Cerebellum (tissue), 4 donors: ENCODE measurements at places on chromosomes 5 and 9. TPM values are rescaled to one million over a fixed set of nuclear protein-coding genes. Genes with fewer than 3 reads are reported as not detected.

GRCh38 chr9:130450344-130451003, 5.7 kb downstream of the ASS1 start:
- DNase-seq, result no peak

DNA sequence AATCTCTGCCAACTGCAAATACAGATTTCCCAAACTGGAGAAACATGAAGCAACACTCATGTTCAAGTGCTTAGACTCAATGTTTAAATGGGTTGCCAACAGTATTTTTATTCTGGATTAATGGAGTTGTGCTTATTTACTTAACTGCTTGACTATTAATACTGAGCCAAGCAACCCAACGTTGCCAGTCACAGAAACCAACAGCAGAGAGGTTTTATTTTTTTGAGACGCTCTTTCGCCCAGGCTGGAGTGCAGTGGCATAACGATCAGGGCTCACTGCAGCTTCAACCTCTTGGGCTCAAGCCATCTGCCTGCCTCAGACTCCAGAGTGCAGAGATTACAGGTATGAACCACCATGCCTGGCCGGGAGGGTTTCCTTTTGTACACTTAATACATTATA, 8.5 kb upstream of the TMEM268 start:
- no peak for DNase-seq

DNA sequence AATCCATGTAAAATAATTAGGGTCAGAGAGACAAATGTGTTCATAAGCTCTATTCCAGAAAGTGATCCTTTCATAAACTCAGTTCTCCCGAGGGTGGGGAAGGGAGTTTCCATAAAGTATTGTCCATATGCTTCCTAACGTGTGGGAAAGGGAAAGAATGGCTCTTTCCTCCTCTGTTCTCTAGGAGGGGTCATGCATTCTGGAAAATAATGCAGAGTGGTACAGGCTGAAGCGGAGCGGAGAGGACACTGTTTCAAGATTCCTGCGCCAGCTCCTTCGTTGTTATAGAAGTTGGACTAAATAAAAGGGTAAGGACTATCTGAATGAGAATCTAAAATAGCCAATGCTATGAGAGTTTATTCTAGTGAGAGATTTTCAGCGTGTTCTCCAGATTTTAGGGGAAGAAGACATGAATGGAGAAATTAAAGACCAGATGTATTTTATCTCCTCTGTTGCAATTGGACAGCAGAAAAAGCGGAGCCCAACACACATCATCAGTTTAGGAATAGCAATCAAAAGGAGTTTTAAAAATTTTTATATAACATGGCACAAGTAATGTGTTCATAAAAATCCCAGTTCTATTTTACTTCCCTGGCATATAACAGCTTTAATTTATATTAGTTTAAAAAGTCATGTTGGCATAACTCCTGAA, 166.9 kb upstream of the MPDZ start:
- DNase-seq, result no peak

- no peak for DNase-seq
Measured at GRCh38 chr9:36840898-36841536, 193.1 kb downstream of the PAX5 start.

DNA sequence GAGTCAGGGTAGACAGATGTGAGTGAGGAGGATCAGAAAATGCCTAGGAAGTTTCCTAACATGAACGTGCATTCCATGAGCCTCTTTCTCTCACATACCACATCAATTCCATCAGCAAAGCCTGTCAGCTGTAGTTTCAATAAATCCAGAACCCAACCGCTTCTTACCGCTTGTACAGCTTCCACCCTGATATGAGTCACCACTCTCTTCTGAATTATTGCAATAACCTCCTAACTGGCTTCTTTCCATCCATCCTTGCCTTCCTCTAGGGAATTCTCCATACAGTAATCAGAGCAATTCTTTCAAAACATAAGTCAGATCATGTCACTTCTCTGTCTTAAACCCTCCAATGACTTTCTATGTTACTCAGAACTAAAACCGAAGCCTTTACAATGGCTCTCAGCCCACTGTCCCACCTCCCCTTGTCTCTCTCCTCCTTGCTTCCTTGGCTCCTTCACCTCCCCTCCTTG, 8.1 kb upstream of the RAD23B start:
- no peak for DNase-seq

The LOX gene
- total RNA-seq, result 3.3 TPM

- DNase-seq, result no peak
Measured at GRCh38 chr9:31372799-31373587, 1011.5 kb upstream of the ACO1 start.

GRCh38 chr9:3181049-3181953, 337.4 kb upstream of the PUM3 start:
- peak; percentile 58 for DNase-seq

DNA sequence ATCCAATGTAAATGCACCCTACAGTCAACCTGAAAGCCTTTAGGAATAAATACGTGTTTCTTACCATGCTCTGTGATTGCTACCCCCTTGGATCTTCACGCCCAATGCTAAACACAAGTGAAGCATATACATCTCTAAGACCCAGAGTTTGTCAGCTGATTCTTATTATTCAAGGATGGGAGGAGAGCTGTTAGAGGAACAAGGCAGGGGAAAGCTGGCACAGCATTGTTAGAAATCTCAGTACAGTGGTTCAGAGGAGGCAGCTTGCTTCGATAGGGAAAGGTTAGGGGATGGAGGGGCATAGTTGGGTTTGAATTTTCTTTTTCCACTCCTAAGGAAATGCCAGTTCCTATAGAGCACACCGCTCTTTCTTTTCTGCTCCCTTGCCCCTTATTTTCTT, 16.7 kb upstream of the TAF11L2 start:
- no peak for DNase-seq

DNA sequence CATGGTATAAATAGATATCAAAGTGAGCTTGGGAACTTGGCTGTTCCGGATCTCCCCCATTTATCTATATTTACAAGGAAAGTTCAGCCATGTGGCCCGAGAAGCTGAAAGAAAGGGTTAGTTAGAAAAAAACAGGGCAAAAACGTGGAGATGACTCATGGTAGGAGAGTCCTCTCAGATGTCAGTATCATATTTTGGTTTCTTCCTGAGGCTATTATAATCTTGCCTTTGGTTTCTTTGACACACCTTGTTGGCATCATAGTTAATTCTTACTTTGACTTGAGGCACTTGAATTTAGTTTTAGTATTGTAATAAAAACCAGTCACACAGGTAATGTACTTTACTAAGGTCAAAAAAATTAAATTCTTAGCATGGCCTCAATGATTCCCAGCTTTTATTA, 59.9 kb downstream of the GABRA6 start:
- DNase-seq, result no peak

The KCNV2 gene
- not detected for total RNA-seq

DNA sequence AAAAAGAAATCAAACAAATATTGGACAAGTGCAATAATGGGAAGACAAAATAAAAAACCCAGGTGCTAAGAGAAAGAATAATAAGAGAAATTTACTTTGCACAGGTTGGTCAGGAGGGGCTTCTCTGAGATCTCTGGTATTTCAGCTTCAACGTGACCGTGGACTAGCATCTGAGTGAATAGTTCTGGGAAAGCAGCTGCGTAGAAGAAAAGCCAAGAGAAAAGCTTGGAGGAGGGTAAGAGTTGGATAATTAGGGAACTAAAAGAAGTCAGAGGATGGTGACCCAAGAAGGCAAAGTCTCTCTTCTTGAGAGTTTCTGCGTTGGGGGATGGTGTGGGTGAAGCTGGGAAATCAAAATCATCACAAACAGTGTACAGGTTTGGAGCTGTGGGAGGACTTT, 41.6 kb downstream of the YIPF5 start:
- no peak for DNase-seq

The ARL14EPL gene
- total RNA-seq, result not detected

GRCh38 chr5:167870055-167870454, 421.4 kb upstream of the WWC1 start:
- no peak for DNase-seq

GRCh38 chr5:91146230-91146629, 236.9 kb downstream of the ARRDC3 start:
- no peak for DNase-seq

DNA sequence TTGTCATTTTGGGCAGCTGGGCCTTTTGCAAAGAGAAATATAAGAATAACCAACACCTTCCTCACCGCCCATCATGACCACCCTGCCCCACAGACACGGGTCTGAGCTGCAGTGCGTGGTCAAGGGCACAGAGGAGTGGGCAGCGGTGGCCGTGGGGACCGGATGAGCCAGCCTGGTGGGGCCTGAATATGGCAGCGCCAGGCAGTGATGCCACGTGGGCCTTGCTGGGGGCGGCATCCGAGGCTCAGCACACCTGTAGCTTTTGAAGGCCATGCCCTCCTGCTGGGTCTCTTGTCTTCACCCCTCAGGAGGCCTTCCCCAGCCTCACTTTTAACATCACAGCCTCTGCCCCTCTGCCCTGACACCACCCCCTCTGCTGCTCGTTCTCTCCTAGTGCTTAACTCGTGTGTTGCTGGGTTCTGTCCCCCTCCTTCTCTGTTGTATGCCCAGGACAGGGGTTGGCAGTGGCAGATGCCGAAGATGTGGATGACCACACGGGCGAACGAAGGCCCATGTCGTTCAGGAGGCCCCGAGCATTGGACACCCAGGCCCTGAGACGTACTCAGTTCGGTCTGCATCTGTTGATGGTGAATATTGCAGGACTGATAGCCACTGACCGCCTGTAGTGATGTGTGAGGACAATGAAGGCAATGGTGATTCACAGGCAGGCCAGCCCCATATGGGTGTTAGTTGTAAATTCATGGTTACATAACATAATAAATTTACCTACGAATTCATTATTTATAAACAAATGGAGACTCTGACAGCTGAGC, 46.0 kb downstream of the AHRR start:
- no peak for DNase-seq

DNA sequence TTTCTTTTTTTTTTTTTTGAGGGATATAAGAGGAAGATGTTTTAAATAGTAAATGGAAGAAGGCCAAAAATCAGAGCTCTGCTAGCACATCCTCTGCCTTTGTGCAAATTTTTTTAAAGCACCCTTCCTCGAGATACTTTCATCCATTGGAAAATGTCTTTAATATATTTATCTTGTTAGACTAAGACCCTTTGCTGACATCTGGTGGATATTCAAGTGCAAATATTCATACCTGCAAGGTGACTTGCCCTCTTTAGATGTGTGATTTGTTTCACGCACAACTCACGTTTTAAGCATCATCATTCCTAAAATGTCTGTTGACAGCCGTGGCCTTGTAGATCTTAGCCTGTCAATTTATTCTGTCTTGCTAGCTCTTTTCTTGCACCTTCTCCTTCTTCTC, 258.5 kb downstream of the AGTPBP1 start:
- DNase-seq, result peak; percentile 20

- DNase-seq, result no peak
Measured at GRCh38 chr5:92637960-92638359, 943.1 kb downstream of the NR2F1-AS1 start.

DNA sequence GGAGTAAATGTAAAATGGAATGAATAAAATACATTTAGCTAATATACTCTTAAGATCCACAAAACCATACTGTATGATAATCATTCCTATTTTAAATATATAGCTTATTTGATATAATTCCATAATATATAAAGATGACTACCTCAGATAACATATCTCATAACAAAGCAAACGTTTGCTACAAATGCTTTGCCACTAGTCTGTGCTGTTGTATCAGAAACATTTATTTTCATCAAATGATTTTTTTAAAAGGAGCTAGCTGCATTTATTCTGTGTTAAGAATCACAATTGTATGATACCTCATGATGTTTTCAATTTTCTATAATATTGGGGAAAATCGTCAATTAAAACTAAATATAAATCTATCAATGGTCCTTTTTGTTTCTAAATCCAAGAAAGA, 567.2 kb downstream of the PTPRD start:
- no peak for DNase-seq

The PCDHGB2 gene
- total RNA-seq, result 17.1 TPM

The OMD gene
- 3.4 TPM for total RNA-seq

The NTRK2 gene
- total RNA-seq, result 159 TPM

The ECM2 gene
- total RNA-seq, result 10.1 TPM

GRCh38 chr5:149417711-149418368, 38.7 kb upstream of the IL17B start:
- no peak for DNase-seq

GRCh38 chr5:139839232-139839815, 43.7 kb downstream of the PSD2 start:
- no peak for DNase-seq

DNA sequence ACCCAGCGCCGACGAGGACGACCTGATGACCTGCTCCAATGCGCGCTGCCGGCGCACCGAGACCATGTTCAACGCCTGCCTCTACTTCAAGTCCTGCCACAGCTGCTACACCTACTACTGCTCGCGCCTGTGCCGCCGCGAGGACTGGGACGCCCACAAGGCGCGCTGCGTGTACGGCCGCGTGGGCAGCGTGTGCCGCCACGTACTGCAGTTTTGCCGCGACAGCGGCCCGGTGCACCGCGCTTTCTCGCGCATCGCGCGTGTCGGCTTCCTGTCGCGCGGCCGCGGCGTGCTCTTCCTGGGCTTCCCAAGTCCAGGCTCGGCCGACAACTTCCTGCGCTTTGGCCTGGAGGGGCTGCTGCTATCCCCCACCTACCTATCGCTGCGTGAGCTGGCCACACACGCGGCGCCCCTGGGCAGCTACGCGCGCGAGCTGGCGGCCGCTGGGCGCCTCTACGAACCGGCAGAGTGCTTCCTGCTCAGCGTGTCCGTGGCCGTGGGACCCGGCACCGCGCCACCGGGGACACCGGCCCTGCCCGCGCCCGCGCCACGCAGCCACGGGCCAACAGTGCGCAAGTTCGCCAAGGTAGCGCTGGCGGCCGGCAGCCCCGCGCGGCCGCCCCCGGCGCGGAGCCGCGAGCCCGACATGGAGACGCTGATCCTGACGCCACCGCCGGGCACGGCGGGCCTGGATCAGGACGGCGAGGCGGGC, 2.7 kb upstream of the PHPT1 start:
- no peak for DNase-seq

GRCh38 chr9:73199886-73200285, 48.2 kb downstream of the ANXA1 start:
- DNase-seq, result no peak

DNA sequence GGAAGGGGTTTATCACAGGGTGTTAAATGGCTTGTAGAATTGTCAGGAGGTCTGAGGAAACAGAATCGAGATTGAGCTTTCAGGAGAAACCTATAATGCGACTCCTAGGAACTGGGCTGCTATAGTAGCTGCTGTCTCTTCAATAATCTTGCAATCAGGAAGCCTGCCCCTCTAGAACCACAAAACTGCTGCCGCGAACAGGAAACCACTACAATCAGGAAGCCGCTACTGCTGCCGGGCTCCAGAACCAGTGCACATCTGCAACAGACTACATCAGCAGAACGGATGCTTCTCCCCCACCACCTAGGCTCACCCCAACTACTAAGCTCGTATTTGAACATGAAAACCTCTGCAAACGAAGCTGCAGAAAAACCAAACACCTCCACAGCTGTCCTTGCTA, 31.6 kb downstream of the TNFSF8 start:
- DNase-seq, result no peak

DNA sequence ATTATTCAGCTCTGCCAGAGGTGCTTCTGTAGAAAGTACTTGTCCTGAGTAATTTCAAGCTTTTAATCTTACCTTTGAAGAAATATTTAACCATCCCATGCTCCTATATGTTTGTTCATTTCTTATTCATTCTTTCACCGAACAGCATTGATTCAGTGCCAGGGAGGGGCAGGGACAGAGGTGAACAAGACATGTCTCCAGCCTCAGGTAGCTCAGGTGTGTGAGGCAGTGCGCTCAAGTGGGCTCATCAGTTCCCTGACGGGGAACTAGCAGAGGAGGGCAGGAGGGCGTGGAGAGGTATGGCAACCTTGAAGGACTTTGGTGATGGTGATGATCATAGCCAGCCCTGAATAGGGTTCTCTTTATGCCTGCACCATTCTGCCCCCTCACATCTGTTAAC, 25.9 kb downstream of the ERGIC1 start:
- no peak for DNase-seq

- no peak for DNase-seq
Measured at GRCh38 chr9:35510754-35511428, 21.0 kb downstream of the RUSC2 start.
